ENCODE measurements at places on chromosomes 13 and 19. TPM values are rescaled to one million over a fixed set of nuclear protein-coding genes. Genes with fewer than 3 reads are reported as not detected.

The COL4A1 gene
- 675 TPM for polyA plus RNA-seq

The CBY2 gene
- polyA plus RNA-seq, result 0.68 TPM

The WDR62 gene
- 5.1 TPM for polyA plus RNA-seq

The SIGLEC5 gene
- polyA plus RNA-seq, result 0.10 TPM

GRCh38 chr13:51919531-51919930, 57.8 kb downstream of the CCDC70 start:
- DNase-seq, result no peak

- no peak for DNase-seq
Measured at GRCh38 chr19:2711172-2711874, 8.8 kb upstream of the GNG7 start.

GRCh38 chr13:38401276-38401675, 51.6 kb downstream of the UFM1 start:
- no peak for DNase-seq

- DNase-seq, result no peak
Measured at GRCh38 chr19:8081569-8082550, 29.3 kb downstream of the CCL25 start.

DNA sequence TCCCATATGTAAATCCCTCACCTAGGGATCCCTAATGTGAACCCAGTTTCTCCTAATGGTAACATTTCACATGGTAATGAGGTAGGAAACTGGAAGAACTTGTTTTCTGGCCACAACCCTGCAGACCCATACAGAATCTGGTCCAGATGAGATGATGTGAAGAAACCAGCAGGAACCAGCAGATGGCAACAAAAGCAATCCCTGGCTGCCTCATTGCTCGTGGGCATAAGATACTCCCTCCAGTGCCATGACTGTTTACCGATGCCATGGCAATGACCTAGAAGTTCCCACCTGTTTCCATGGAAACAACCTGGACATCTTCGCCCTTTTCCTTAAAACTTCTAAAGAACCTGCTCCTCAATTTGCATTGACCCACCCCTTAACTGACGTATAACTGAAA, 1.4 kb upstream of the CD209 start:
- DNase-seq, result peak; percentile 13

GRCh38 chr13:18949489-18949761, 232.2 kb downstream of the TUBA3C start:
- DNase-seq, result no peak

- DNase-seq, result no peak
Measured at GRCh38 chr19:41500443-41500842, 57.5 kb downstream of the ERICH4 start.

GRCh38 chr19:35008891-35009341, 8.8 kb downstream of the GRAMD1A start:
- no peak for DNase-seq

GRCh38 chr13:40506592-40507446, 159.6 kb downstream of the FOXO1 start:
- no peak for DNase-seq

DNA sequence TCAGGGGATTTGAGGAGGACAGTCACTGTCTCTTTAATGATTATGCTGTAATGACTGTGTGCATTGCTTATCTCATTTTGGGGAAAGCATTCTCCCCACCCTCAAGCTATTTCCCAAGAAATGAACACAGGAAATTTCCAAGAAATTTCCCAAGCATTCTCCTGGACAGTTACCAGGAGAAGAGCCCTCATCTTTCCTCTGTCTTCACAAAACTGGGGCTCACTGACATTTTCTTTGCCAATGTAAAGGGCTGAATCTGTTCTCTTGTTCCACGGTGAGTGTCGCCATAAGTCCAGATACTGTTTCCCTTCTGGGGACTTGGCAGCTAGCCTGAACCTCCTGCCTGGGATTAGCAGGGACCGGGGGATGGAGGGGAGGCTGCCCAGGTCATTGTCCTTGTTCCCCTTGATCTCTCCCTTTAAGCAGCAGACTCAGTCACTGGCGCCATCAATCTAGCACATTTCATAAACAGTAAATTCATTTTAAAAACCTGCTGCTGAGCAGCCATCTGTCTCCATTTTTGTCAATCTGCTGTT, 172.8 kb downstream of the DNAJC15 start:
- no peak for DNase-seq

GRCh38 chr13:109101550-109102144, 472.2 kb downstream of the MYO16 start:
- DNase-seq, result no peak

GRCh38 chr13:74820809-74821208, 661.2 kb downstream of the TBC1D4 start:
- DNase-seq, result no peak

DNA sequence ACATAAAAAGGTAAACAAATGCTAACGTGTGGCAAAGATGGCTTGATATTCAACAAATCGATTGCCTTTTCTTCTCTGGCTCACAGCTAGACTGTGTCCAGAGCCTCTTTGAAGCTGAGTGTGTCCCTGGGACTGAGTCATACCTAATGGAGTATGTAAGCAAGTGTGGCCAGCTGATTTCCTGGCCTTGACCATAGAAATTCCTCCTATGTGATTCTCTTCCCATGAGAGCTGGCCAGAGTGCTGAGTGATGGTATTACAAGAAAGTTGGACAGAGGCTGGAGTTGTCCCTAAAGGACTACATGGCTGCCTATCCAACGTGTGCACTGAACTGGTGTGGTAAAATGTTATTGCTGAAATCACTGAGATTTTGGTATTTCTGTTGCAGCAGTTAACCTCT, 320.1 kb upstream of the SLC10A2 start:
- DNase-seq, result no peak

- DNase-seq, result no peak
Measured at GRCh38 chr19:812049-812746, 9.6 kb downstream of the PLPPR3 start.

GRCh38 chr13:36717966-36718545, 44.2 kb downstream of the SERTM1 start:
- DNase-seq, result no peak

DNA sequence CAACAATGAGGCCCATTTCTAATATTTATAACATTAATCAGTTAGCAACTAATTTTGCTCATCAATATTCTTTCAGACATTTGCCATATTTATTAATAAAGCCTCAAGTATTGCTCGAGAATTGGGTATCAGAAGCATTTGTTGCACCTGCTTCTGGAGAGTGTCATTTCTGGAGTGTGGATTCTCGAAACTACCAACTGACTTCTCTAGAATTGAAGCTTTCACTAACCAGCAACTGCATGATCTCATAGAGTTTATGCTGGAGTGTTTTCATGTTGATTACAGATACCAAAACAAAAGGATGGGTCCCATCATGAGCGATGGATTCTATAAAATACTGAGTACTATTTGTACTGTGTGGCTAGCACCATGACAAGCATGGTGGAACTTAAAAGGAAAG, 121.0 kb upstream of the SLC7A1 start:
- no peak for DNase-seq

DNA sequence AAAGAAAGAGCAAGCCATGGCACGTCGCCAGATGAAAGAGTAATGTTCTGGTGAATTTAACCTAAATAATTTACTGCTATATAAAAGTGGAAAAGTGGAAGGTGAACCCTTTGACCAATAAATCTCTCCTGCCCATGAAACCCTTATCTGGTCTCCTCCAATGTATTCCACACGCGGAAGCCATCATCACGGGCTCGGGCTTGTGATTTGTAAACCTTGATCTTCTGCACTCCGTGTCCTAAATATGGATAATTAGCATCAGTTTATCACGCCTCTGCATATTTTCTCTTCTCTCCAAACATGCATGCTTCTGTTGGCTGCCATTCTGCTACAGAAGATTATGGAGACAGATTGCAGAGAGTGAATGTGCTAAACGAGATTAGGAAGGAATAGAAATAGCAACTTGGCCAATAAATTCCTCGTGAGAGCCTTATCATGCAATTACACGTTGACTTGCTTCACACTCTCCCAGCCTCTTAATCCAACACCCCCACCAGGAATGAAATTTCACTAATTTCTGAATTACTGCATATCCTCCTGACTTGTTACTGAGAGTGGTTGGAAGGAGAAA, 34.5 kb downstream of the SOX1 start:
- DNase-seq, result no peak

DNA sequence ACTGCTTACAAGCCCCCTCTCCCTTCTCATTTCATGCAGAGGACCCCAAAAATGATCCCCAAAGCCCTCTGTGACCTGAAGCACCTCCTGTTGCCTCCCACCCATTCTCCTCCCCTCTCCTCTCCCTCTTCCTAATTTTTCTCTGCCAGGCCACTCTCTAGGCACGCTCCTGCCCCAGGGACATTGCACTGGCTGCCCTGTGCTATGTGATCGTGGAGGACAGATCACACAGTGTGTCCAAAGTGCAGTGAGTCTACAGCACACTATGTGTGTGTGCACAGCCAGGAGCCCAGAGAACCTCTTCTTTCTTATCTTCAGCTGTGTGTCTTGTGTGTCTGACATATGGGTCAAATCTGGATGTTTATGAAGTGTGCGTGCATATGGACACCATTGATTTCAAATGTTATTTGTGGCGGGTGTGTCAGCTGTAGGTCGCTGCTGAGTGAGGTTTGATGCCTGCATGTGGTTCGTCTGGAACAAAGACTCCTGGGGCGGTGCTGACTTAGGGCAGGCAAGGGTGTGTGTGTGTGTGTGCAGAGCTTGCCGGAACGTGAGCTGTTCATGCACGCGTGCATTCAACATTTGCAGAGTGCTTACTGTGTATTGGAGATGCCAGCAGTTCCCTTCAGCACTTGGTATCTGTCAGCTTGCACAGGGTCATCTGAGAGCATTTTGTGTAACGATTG, 2.1 kb upstream of the KLHL26 start:
- no peak for DNase-seq

All from right renal pelvis (tissue), 4 donors.